ENCODE measurements at places on chromosomes 4 and X.

GRCh38 chrX:91039777-91040176, 394.9 kb upstream of the PABPC5 start:
- DNase-seq = no peak

GRCh38 chr4:128444544-128445302, 157.1 kb upstream of the PGRMC2 start:
- DNase-seq = no peak

DNA sequence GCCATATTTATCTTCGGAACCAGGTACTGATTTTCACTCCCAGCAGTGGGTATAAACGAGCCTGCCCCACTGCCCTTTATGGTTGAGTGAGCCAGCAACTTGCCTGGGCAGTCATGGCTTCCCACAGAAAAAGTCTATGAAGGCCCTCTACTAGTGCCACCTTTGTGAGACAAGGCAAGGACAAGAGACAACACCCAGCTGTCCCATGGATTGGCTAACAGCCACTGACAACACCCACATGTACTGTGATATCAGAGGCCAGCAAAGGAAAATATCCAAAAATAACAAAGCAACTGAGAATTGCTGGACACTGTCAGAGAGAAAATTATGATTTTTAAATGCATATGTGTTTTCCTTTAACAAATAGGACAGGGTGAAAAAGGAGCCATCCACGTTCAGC, 248.4 kb upstream of the TTC29 start:
- DNase-seq = no peak

GRCh38 chr4:10013722-10014121, 7.6 kb downstream of the SLC2A9 start:
- peak; percentile 38 for DNase-seq

DNA sequence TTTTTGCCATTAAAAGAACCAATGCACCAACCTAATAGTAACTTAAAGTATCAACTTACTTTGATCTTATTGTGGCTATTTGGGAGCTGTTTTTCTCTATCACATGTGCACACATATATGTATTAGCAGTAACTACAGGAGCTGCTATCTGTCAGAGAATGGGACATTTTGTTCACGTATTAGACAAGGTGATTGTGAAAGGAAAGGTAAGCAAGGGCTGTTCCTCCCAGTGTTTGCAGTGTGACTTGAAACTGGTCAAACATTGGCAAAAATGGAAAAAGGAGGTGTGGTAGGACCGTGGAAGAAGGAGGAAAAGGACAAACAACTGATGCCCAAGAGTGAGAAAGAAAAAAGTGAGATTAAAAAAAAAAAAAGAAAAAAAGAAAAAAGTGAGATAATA, 43.1 kb upstream of the KLHL2 start:
- no peak for DNase-seq

- DNase-seq = no peak
Measured at GRCh38 chrX:120321520-120322281, 10.4 kb upstream of the TMEM255A start.

DNA sequence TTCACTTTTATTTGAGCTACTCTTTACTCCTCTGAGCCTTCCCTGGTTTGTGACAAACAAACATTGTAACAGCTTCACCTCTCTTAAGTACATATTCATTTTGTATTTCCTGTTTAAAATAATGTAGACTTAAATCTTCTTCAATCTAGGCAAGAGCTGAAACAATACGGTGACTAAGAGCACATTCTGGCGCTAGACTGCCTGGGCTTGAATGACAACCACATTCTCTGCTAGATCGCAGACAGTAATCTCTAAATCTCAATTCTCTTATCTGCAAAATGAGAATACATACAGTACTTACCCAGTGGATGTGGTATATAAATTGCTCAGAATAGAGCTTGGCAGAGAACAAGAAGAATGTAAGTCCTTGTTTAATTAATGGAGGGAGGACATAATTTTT, 144.8 kb downstream of the ARAP2 start:
- DNase-seq = no peak

DNA sequence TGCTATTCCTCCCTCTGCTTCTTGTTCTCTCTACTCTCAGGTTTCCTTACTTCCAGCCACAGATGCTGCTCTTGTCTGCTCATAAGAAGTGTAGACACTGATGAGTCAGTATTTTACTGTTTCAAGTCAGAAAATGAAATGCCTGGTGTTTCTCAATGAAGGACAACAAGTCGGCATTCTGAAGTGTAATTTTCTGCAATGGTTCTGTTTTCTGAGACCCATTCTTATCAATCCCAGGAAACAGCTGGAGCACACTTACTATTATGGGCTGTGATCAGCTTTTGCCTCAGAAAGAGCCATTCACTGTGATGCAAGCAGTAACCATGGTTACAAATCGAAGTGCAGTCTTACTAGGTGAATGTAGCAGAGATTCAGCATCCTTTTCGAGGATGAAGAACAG, 42.0 kb downstream of the SLC4A4 start:
- DNase-seq = no peak

GRCh38 chrX:76127341-76127740, 45.5 kb upstream of the PBDC1 start:
- no peak for DNase-seq

DNA sequence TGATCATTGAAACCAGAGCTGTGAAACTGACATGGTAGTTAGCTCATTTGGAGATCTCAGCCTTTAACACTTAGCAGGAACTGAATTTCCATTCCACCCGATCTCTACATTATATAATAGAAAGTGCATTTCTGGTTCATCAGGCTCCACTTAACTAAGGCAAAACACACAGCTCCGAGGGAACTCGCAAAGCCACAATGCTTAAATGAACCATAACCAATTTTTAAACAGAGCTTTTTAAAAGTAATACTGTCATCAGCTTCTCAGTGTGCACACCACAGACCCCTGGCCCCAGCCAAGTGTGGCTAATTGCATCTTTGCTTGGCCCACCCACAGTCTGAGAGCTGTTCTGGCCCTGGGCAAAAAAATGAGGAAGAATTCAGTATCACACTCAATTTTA, 66.1 kb downstream of the DCHS2 start:
- no peak for DNase-seq

DNA sequence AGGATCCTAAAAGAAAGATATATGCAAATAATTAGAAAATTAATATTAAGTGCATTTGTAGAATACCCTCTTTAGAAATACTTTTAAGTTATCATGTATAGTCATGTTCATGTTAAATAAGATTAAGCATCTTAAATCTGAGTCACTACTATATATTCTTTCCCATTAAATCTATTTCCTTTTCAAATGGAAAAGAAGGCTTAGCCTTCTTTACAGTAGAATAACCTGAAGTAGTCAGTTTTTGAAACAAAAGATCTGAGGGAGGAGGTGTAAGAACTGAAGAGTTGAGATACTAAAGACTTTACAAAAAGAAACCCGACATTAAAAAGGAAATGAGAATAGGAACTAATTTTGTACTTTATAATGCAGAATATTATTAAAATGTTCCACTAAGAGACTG, 14.7 kb upstream of the HSD17B13 start:
- no peak for DNase-seq

DNA sequence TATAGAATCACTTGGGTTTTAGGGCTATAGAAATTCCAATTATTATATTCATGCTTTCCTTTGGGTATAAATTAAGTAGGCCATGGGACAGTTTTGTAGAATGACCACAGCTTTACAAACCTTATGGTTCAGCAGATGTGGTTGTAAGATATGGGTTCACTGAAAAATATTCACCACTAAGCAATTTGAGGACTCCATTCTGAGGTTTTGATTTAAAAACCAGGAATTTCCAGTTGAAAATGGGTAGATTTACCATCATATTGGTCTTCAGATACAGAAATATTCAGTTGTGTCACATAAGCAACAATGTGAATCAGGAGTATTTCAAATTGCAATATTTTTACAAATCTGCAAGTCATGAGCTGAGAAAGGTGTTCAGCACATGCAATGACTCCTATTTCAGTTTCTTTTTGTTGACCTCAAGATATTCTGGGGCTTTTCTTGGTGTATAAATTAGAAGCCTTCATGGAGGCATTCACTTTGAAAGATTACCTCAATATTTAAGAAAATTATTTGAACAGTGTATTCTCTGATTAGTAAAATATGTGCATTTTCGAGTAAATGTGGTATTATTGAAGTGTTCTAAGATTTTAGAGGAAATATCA, 218.4 kb upstream of the HCCS start:
- DNase-seq = no peak

- no peak for DNase-seq
Measured at GRCh38 chr4:38094419-38094818, 134.2 kb downstream of the PTTG2 start.

GRCh38 chr4:154471032-154471431, 20.6 kb downstream of the DCHS2 start:
- DNase-seq = no peak

GRCh38 chr4:87523307-87523706, 5.9 kb downstream of the SPARCL1 start:
- DNase-seq = no peak

DNA sequence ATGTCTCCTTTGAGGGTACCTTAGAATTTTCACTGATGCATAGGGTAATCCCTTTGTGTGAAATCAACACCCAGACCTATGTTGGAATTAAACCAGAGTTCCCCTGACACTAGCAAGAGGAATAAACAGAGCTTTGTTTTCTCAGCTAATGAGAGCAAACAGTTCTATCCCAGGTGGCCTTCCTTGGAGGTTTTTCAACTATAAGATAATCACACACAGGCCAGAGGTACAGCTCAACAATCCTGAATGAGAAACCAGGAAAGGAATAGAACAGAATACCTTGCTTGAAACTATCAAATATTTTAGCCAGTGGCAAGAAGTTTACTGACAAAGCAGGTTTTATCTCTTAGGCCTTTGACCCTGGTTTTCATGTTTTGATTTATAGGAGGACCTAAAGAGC, 100.2 kb downstream of the OTC start:
- no peak for DNase-seq

DNA sequence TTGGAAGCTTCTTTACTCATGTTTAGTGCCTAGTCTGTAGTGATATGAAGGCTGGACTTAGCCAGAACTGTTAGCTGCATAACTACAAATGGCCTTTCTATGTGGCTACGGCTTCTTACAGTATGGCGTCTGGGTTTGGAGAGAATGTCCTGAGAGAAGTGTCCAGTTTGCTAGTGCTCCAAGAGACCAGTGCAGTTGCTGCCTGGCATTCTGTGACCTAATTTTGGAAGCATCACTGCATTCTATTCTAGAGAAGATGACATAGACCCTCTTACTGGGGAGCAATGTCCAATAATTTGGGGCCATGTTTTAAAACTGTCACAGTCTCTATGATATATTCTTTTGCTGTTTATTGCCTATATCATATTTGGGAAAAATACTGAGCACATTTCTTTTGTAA, 74.2 kb downstream of the STAG2 start:
- no peak for DNase-seq

DNA sequence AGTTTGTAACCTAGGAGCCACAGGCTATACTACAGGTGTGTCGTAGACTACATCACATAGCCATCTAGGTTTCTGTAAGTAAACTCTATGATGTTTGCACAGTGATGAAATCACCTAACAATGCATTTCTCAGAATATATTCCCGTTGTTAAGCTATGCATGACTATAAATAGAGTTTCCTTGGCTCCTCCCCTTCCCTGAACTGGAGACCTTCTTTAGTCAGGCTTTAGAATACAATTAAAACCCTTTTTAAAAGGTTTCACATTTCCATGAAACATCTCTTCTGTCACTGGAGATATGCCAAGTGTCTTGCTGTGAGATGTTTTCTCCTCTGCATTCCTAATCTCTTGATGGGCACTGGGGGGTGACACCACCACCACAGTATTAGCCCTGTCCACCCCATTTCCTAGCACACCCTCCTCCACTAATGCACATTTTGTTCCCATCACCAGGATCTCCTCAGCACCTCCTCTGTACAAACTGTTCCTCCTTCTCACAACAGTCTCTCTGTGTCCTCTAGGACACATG, 334.6 kb upstream of the CPEB2 start:
- DNase-seq = no peak

- DNase-seq = no peak
Measured at GRCh38 chr4:93670434-93670833, 158.1 kb upstream of the ATOH1 start.

DNA sequence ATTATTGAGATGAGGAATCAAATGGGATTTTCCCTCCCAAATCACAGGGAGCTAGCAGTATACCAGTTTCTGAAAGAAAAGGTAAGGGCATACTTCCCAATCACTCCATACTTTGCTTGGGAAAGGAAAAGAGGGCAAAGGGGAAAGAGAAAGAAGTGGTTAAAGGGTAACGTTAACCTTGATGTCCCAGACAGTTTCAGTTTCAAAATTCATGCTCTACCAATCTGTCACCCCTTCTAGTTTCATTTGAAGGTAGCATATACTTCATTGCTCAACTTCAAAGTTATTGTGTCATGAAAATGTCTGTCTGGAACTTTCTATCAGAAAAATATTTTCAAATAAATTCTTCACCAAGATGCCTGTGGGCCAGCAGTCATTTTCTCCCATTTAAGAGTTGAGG, 16.0 kb downstream of the TNMD start:
- DNase-seq = no peak

- DNase-seq = no peak
Measured at GRCh38 chr4:90030202-90030601, 97.0 kb upstream of the CCSER1 start.

GRCh38 chr4:61195101-61195500, 5.0 kb upstream of the ADGRL3 start:
- no peak for DNase-seq

DNA sequence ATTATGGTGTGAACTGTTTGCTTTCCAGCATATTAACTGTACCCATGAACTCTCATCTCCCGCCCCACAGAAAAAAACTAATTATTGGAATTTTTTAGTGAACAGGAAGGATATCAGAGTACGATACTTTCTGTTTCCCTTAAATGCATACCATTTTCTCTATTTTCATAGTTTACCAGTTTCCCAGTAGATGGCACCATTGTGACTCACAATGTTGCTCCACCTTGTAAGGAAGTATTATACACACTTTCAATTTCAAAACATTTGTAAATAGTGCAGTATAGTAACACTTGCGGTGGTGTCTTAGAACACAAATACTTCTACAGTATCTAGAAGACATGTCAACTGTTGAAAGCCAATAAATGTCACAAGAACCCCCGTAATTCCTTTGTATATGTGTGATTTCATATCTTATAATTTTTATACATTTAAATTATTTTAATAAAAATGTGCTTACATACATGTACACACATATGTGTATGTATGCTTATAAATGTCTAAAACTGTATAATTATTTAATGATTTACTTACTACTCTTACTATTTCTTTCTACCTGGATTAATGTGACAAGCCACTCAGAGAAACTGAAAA, 167.3 kb downstream of the SLIT2 start:
- no peak for DNase-seq

GRCh38 chr4:2630556-2631273, 94.3 kb downstream of the FAM193A start:
- DNase-seq = no peak

DNA sequence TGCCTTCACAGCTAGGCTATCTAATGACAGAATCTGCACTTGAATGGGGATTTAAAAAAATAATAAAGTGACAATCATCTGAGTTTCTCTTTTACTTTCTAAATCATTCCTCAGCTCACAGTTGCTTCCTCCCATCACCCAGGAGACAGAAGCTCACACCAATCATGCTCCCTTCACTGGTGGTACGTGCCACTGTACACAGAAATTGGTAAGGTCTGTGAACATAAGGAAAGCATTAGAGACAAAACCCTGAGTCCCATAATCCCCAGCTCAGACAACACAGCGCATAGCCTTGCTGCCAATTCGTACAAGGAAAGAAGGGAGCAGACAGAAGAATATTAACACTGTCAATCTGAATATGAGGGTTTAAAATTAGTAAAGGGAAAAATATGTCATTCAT, 133.1 kb downstream of the IDS start:
- DNase-seq = no peak

Measured in activated naive CD4-positive, alpha-beta T cell treated with anti-CD3 and anti-CD28 coated beads, Interleukin-2, amount 50 U/mL, for 16 hours (primary cell).